SW 1271 (cell line): ENCODE measurements at places on chromosomes 7 and 10.

GRCh38 chr10:52836816-52837215 lies 64.2 kb upstream of the MBL2 start:
- no peak for DNase-seq

DNA sequence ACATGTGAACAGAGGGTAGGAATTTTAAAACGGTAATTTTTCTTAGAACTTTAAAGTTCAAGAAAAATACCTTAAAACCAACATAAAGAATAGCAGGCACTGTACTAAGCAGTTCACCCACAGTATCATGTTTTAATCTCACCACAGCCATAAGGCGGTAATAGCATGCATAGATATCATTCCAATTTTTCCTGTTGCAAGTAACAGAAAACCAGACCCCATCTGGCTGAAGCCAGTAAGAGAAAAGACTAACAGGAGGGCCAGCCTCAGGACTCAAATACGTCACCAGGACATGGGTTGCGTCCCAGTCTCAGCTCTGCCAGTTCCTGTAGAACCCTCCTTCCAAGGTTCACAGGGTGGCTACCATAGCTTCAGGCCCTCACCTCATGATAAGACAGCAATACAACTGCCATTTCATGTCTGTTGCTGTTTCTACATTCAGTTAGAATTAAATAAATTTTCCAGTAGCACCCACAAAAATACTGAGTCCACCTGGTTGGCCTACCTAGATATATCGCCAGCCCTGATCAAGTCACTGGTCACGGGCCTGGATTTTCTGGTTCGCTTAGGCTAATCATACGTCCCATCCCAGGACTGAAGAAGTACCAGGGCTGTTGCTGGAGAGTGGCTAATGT lies 2.0 kb upstream of the RNF32 start:
- DNase-seq: no peak

GRCh38 chr7:127813991-127814541 lies 162.1 kb downstream of the SND1 start:
- DNase-seq: no peak

- DNase-seq: no peak
These were observed 2.2 kb downstream of the PDZD7 start for GRCh38 chr10:101028446-101029337.

GRCh38 chr7:54992871-54993475 lies 25.8 kb upstream of the EGFR start:
- DNase-seq: no peak

DNA sequence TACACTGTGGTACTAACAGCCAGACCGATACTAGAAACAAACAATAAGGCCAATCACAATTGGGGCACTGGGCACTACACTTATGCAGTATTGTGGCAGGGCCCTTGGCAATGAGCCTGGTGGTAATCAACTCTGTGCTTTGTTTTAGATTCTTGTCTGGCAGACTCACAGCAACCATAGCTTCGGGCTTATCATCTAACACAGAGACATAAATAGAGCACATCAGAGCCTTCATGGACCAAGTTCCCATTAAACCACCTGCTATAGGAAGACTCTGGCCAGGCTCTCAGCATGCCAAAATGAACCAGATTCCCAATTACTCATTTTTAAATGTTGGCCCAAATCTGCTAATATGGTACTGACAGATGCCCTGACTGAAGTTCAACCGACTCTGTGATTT lies 218.6 kb downstream of the DGKI start:
- DNase-seq: no peak

DNA sequence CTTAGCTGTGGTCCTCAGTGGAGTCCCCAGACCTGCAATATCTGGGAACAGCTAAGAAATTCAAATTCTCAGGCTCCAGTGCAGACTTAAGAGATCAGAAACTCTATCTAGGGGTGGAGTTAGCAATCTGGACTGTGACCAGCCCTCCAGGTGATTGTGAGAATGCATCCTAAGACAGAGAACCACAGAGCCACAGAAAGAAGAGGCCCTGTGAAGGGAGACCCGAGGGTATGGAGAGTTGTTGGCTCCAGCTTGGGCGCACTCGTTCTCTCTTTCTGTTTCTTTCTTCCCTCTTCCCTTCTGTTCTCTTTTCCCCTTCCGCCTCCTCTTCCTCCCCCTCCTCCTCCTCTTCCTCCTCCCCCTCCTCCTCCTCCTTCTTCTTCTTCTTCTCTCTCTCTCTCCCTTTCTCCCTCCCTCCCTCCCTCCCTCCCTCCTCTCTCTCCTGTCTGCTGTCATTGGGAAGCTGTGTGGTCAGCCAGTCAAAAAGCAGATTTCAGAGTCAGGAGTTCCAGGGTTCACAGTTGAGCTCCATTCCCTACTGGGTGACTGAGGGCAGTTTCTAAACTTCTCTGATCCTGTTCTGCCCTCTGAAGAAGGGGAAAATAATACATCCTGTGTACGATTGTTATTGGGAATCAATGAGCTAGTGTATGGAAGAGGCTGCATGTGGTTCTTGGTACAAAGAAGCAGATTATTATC lies 62.1 kb upstream of the STEAP1B start:
- DNase-seq: peak; percentile 38

- DNase-seq: no peak
These were observed 52.6 kb downstream of the RASGEF1A start for GRCh38 chr10:43214071-43214955.

- no peak for DNase-seq
These were observed 129.1 kb upstream of the ITGB1 start for GRCh38 chr10:33087152-33087551.

- no peak for DNase-seq
These were observed 104.0 kb upstream of the KIAA1217 start for GRCh38 chr10:24104895-24105294.

- DNase-seq: no peak
These were observed 410.1 kb downstream of the ARL4A start for GRCh38 chr7:13097499-13097898.

DNA sequence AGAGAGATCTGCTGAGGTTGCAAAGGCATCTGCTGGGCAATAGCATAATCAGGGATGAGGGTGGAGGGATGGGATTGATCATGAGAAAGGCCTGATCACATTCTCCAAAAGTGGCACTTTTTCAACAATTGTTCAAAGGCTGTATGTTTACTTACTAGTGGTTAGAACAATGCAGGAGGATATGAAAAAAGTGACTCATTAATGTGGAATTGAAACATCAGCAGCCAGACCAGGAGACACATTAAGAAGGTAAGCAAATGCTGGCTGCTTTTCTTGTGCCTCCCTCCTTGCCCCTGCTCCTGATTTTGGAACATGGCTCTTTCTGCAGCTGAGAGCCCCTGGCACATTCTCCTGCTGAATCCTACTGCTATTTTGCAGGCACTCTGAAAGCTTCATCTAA lies 63.5 kb downstream of the FAM204A start:
- peak; percentile 1 for DNase-seq

DNA sequence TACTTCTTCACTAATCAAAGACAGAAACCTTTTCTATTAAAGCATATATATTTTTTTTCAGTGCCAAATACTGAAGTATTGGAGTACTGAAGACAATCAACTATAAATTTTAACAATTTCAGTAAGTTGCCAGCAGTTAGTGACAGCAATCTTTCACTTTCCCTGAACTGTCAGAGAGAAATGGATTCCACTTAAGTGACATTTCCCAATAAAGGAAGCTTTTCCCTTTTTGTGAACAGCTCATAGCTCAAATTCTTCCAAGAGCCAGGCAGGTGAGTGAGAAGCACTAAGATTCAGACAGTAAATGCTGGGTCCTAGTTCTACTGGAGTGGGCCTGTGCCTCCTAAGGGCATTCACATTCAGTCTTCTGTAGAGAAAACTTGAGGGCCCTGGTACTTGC lies 142.0 kb downstream of the SRPK2 start:
- DNase-seq: no peak

- DNase-seq: no peak
These were observed 2.6 kb upstream of the PRF1 start for GRCh38 chr10:70605161-70605560.

- DNase-seq: no peak
These were observed 49.4 kb downstream of the CAV1 start for GRCh38 chr7:116574025-116574822.

GRCh38 chr10:74929197-74929596 lies 102.8 kb downstream of the KAT6B start:
- DNase-seq: no peak

DNA sequence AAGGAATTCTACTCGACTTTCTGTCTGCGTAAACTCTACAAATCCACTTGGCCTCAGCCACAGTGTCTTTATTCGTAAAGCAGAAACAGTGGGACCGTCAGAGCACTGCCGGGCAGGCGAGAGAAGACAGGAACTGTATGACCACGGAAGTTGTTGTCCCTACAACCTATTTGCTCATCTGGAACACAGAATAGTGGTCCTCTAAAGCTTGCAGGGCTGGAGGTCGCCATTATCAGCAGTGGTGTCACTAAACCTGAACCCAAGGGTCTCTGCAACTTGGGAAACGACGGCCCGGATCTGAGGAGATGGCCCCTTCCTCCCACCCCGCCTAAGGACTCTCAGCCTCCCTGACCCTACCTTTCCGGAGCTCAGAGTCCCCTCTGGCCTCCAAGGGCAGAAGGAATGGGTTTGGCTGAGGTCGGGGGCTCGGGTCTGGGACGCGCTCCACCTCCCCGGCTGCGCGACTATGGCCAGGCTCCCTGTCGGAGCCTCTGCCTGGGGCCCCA lies 442 bp downstream of the STYXL1 start:
- DNase-seq: no peak

GRCh38 chr10:47184273-47184672 lies 115.7 kb upstream of the GDF10 start:
- DNase-seq: no peak

DNA sequence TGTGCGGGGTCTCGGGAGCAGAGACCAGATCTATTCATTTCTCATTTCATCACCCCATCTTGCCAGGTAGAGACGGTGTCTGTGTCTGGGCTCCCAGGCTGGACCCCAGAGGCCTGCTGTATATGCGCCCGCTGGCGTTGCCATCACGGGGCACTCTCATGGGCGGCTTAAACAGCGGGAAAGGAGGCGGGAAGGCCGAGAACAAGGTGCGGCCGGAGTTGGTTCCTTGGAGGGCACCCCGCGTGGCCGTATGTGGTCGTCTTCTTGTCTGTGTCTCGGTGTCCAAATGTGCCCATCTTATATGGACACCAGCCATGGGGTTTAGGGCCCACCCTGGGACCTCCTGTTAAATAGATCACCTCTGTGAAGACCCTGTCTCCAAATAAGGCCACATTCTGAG lies 2.1 kb upstream of the CFAP46 start:
- no peak for DNase-seq

- no peak for DNase-seq
These were observed 12.4 kb upstream of the RET start for GRCh38 chr10:43064331-43065075.

DNA sequence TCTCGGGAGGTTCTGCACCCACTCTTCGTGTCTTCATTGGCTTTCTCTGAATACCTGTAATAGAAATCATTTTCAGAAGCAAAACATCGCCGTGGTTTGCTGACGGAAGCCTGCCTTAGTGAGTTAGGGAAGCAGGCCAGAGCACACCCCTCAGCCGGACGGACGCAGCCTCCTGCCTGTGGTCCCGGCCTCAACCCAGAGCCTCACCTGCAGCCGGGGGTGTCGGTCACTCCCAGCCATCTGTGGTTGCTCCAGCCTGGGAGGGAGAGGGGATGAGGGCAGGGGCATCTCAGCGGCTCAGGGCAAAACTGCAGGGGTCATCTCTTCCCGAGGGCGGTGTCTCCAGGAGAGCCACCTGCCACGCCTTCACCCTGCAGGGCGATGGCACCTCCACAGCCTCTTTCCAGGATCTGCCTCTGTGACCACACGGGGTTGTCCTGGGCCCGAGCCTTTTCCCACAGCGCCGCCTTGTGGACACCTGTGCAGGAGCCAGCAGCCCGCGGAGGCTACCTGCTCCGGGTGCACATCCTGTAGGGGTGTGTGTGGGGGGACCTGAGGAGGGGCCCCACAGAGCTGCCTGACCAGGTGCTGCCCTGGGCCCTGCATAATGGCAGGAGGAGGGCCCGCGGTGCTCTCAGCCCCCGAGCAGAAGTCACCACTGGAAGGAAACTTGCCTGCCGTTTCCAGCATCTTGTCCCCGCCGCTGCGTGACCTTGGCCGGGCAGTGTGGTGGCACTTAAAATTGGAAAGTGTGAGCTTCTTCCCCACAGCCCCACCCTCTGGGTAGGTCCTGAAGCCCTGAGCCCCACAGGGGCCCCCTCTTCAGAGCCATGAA lies 21.6 kb upstream of the AP5Z1 start:
- DNase-seq: peak; percentile 58

- DNase-seq: no peak
These were observed 461 bp upstream of the ETV1 start for GRCh38 chr7:13989949-13990305.

- DNase-seq: no peak
These were observed 54.7 kb upstream of the EGR2 start for GRCh38 chr10:62870866-62871265.

- DNase-seq: no peak
These were observed 22.7 kb upstream of the NKX6-2 start for GRCh38 chr10:132808383-132809231.

DNA sequence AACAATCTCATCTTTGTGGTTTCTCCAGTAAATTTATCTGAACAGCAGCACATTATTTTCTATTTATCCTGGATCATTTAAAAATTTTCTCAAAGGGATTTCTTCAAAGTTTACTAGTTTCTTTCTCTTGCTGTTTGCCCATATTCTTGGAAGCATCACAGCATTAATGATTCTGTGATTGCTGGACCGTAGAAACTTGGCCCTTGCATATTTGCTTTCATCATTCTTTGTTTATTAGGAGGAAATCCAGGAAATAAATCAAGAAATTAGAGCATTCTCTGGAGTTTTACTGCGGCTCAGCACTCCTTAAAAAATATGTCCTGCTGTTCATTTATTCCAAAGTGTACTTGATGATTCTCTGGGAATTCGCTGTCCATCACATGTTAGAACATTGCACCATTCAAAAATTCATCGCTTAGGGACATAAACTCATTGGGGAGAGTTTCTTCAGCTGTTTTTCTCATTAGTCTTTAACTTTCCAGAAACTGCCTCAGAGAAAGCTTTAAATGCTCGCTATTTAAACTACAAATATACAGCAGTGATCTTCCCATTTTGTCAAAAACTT lies 264.0 kb upstream of the CDC14C start:
- DNase-seq: no peak

GRCh38 chr10:93059975-93060886 lies at the start of gene CYP26C1:
Gene CYP26C1, plus strand, starts transcription at chr10:93060798. Its CDS starts 466 bp downstream, at chr10:93061264.
- DNase-seq: no peak

- DNase-seq: peak; percentile 6
These were observed 323.3 kb upstream of the KAT6B start for GRCh38 chr10:74502963-74503608.
